EH (cell line): ENCODE measurements at places on chromosomes 6 and 20.

GRCh38 chr6:157461000-157461915 is 80.3 kb downstream of the ZDHHC14 start:
- peak; percentile 31 for DNase-seq

- peak; percentile 63 for DNase-seq
Measured at GRCh38 chr6:125231574-125232343, 70.0 kb downstream of the HDDC2 start.

- no peak for DNase-seq
Measured at GRCh38 chr6:105320765-105321164, 82.1 kb downstream of the PREP start.

GRCh38 chr6:96236471-96236870 is 220.7 kb downstream of the FUT9 start:
- DNase-seq, result no peak

DNA sequence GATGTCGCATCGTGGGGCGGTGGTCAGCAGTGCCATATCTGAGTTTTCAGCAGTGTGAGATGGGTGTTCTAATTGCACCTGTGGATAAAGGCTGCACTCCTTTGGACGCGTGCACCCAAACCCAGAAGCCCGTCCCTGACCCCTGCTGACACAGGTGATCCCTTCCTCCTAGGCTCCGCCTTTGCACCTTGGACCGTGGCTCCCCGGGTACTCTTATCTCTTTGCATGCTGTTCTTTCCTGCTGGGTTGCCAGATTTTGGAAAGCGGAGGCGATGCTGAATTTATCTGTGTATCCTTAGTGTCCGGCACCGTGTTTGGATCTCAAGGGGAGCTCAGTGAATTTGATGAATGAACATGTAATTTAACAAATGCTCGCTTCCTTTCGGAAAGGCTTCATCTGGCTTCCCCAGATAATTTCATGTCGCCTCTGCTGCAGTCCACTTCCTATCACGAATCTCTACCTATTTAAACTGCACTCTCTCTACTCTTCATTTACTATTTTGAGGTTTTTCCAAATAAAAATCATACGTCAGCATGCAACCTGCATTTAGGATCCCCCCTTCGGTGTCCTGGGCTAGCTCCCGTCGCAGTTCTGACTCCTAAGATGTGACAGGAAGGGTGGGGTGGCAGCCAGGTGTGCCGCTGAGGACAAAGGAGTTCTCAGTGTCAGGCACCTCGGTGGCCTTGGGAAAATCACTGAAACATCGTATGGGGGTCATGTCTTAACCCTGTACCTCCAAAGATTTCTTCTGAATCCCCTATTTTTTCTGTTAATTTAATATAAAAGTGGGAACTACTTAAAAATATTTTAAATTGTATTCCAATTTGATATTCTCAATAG is 753 bp upstream of the PERP start:
- no peak for DNase-seq

GRCh38 chr6:105728995-105729394 is 326.1 kb upstream of the PREP start:
- no peak for DNase-seq

- no peak for DNase-seq
Measured at GRCh38 chr6:109477725-109478124, 5.3 kb downstream of the ZBTB24 start.

DNA sequence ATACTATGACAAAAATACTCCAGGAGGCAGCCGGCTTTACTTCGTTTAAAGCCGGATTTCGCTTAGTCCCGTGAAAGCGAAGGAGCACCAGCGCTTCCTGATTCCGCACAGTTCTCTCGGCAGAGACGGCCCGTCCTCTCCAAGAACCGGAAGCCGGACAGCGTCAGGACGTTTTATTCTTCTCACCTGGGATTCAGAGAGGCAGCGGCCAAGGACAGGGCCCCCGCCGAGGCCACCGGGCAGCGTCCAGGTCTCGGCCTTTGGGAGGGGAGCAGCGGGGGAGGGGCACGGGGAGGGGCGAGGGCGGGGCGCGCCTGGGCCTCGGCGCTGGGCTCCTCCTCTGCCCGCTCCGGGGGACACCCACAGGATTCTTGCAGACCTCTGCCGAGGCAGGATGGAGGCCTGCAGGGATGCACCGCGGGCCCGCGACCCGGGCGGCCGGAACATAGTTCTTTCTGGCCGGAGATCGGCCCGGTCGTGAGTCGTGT is 2.8 kb upstream of the DIDO1 start:
- peak; percentile 76 for DNase-seq

- peak; percentile 25 for DNase-seq
Measured at GRCh38 chr6:16228709-16229665, 9.4 kb upstream of the GMPR start.

- DNase-seq, result peak; percentile 43
Measured at GRCh38 chr20:44993343-44993742, 27.0 kb downstream of the STK4 start.

DNA sequence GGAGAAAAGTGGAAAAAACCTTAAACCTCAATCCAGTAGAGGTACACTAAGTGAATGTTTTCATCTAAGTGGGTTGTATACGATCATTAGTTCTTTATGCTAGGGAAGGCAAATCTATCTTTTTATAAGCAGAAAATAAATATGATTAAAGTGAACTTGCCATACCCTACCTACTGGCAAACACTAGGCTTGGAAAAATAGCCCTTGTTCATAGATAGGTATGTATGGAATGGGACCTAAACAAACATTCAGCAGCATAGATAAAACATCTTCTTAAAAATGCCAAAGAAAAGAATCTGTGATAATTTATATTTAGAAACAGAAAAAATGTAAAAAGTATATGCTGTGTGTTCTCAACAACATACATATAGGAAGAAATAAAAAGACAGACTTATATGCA is 18.8 kb downstream of the REV3L start:
- DNase-seq, result peak; percentile 58

DNA sequence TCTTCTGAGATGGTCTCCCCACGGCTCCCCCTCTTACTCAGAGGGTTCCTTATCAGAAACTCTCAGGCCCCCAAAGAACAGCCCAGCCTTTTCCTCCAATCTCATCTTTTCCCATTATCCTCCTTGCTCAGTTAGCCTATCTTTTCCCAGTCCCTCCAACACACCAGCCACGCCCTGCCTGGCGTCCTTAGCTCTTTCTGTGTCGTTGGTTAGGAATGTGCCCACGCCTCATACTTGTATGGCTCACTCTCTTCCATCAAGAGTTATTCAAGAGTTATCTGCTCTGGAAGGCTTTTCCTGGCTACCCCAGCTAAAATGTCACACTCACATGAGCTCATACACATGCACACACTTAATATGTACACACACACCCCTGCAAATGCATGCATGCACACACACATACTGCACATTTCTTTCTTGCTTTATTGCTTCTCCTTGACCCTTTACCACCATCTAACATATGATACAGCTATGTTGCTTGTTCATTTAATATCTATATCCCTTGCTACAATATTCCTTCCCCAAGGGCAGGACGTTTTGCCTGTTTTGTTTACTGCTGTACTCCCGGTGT is 37.6 kb downstream of the SLC2A10 start:
- peak; percentile 70 for DNase-seq

DNA sequence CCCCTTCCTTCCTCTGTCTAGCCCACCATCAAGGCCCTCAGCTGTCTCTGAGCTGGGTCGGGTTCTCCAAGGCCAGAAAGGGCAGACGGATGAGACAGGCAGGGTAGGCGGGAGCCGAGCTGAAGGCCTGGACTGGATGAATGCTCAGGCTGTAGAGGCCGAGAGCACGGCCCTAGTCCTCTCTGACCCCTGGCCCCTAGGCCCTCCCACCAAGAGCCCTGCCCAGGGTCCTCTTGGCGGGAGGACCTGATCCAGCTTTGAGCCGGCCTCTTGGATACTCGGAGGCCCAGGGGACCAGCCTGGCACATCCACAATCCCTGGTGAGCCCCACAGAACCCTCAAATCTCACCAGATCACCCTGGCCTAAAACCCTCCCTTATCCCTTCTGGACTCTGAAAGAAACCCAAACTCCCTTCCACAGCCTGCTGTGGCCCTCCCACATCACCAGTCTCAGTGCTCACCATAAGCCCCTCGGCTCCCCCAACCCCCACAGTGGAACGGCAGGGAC is 8.2 kb downstream of the ADISSP start:
- no peak for DNase-seq

GRCh38 chr6:6758915-6759654 is 170.6 kb downstream of the LY86 start:
- peak; percentile 63 for DNase-seq

- no peak for DNase-seq
Measured at GRCh38 chr6:157488058-157488457, 107.1 kb downstream of the ZDHHC14 start.

DNA sequence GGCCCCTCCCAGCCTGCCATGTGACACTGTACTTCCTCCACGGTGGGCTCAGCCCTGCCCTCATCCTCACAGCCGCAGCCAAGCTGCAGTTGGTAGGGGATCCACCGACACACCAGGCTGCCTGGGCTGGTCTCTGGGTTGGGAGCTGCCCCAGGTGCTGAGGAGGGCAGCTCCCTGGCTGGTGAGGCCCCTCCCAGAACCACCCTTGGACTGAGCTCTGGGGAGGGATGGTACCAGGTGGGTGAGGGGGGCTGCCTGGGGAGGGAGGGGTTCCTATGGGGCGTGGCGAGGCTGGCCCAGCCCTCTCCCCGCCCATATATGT is 185 bp upstream of the TNFRSF6B start:
- DNase-seq, result no peak

DNA sequence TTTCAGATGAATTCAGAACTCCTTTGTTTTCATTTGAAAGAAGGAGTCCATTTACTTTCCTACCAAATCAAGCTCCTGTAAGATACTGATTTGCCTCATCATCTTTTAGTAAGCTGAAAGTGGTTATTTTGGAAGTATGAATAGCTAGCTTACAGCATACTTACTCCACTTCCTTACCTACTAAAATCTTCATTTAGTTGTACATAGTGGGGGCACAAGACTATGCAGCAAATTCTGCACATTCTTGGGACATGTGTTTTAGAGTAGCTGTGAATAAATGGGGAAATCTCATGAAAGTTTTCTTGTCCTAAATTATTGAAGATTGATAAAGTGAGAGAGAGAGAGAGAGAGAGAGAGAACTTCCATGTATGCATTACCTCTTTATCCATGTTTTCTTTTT is 256.3 kb downstream of the OGFRL1 start:
- DNase-seq, result no peak

- no peak for DNase-seq
Measured at GRCh38 chr6:115004982-115005381, 662.2 kb upstream of the HS3ST5 start.

DNA sequence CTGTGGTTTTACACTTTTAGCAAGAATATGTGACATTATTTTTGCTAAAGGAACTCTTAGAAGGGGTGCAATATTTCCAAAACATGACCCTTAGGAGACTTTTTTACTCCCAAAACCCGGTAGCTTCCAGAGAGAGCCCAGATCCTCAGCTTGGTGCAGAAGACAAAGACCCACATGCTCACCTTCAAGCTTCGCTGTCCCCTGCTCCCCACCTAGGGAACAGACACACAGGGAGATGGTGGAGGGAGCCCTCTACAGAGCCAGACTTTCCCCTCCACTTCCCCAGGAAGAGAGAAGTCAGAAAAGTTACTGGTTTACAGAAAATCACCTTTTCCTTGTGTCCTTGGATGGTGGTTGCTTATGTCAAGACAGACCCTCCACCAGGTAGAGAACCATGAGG is 5.0 kb downstream of the CST4 start:
- no peak for DNase-seq

DNA sequence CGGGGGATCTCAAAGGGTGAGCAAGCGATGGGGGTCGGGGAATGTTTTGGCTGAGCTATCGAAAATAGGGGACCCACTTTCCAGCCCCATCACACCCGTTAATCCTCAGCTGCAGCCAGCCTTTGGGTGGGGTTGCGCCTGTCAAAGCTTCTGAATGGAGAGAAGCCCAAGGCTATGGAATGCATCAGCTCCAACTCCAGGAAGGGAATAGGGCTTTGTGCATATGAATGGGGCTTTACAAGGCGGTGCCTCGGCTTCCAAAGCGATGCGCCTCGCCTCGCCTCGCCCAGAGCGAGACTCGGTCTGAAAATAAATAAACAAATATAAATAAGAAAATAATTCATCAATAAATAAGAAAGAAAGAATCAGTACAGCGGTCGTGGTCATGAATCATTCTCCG is 751.4 kb upstream of the DEFB115 start:
- no peak for DNase-seq

- DNase-seq, result no peak
Measured at GRCh38 chr20:57843941-57844625, 134.3 kb upstream of the PMEPA1 start.

DNA sequence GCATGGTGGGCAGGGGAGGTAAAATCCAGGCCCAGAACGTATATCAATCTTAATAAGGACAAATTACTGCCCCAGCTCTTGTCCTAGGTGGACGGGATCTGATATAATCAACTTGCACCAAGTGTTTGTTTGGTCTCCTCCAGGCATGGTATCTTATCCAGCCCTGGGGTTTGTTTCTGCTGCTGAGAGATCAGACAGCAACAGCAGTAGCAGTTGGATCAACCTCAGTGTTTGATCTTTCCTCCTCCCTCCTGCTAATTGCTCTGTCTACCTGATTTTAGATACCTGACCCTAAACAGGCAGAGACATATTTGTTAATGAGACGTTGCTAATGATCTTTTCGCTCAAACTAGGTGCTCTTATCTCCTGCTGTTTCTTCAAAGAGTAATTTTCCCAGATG is 100.4 kb upstream of the BACH2 start:
- no peak for DNase-seq

DNA sequence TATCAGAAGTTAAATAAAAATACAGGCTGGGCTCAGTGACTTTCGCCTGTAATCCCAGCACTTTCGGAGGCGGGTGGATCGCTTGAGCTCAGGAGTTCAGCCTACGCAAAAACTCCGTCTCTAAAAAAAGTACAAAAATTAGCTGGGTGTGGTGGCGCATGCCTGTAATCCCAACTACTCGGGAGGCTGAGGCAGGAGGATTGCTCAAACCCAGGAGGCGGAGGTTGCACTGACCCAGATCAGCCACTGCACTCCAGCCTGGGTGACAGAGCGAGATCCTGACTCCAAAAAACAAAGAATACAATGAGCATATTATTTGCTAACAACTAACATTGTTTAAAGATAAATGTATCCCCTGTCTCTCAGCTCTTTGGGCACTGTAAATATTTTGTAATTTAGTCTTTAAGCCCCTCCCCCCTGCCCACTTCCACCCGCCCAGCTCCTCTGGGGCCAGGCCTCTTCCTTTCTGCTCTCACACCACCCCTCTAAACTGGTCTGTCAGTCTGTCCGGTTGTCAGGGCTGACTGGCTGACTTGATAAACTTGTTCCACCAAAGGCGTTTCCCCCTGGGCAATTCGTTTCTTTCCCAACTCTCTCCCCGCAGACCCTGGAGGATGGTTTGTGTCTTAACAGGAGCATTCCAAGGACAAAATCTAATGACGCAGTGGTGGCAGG is 62.4 kb upstream of the QKI start:
- no peak for DNase-seq

GRCh38 chr6:57252975-57253374 is 30.9 kb upstream of the RAB23 start:
- DNase-seq, result peak; percentile 83

DNA sequence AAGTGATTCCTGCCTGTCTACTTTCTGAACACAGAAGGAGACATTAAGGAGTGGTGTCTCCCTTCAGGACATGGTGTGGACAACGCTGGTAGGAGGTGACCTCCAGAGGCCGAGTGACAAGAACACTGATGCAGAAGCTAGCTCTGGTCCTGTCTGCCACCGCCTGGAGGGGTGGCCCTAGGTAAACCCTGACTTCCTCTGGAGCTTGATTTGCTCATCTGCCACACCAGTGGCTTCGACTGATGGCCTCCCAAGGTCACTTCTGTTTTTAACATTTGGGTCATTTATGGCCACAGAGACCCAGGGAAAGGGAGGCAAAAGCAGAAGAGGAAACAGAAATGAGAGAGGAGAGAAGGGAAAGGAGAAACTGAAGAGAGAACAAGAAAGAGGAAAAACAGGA is 49.4 kb upstream of the SLC22A23 start:
- no peak for DNase-seq
